Stimulated activated CD8-positive, alpha-beta memory T cell treated with anti-CD3 and anti-CD28 coated beads, Interleukin-2, amount 100 ng/mL, for 1 hour (primary cell): ENCODE measurements at places on chromosomes 5 and 9.

DNA sequence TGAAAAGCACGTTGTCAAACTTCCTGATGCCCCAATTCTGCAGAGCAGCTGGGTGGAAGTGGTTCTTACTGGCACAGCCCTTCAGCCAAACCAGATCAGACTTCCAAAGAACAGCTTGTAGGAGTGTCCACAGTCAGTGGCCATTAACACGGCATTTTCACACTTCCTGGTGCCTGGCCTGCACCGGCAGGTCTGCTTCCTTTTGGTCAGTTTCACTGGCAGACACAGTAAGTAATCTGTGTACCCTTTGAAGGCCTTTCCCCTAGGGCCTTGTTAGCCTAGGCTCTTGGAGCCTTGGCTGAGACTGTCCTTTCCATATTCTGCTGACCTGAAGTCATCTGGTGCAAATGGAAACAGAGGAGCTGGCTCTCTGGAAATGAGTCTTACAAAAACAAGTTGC is 297.5 kb upstream of the TNC start:
- no peak for DNase-seq

- DNase-seq, result no peak
Measured at GRCh38 chr5:89421035-89421434, 538.1 kb upstream of the MEF2C start.

DNA sequence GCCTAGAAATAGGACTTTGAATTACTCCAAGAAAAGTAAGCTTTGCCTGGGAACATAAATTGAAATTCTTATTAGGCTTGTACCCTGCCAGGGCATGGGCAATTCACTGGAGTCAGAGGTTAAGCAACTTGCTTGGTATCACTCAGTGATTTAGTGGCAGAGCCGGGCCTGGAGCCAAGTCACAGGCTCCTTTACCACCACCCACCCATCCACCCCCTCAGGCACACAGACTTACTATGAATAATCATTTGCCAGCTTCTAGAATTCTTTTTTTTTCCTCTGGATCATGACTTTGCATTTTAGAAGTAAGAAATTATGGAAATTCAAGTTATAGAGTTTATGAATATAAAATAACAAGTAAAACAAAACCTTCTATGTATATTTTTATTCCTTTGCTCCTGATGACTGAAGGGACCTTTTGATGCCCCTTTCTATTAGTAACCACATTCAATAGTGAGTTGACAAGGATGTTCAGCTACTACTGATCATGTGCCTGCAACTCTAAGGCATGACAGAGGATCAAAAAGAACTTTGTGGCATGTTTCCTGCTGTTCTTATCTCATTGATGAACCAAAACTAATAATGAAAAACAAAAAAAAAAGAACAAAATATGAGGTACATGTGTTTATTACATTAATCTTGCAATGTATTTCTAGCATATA is 614.7 kb downstream of the TLR4 start:
- no peak for DNase-seq

DNA sequence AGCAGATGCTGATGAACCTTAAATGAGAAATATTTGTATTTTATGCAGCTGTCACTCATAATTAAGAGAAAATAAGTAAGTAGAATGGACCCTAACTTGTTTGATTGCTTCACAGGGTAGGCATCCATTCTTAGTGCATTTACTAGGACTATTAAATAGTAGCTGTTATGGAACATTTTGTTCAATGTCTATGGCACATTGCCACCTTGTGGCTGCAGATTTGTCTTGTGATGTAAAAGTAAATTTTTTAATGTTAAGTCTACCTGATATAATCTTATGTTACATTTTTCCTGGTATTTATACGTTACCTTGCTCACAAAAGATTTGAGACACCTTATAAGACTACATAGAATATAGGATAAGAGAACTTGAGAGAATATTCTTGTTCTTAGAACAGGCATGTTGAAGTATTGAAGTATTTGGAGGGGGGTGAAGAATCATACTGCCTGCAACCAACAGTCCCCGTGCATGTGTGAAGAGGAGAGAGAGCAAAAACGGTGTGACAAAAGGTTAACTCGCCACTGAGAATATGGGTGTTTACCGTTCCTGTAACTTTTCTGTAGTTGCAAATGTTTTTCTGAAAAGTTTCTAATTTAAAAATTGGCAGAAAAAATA is 161.1 kb downstream of the MAST4 start:
- no peak for DNase-seq

- DNase-seq, result no peak
Measured at GRCh38 chr5:138936225-138936967, 61.3 kb upstream of the LRRTM2 start.

- peak; percentile 59 for DNase-seq
Measured at GRCh38 chr9:18255158-18255629, 218.8 kb upstream of the ADAMTSL1 start.

DNA sequence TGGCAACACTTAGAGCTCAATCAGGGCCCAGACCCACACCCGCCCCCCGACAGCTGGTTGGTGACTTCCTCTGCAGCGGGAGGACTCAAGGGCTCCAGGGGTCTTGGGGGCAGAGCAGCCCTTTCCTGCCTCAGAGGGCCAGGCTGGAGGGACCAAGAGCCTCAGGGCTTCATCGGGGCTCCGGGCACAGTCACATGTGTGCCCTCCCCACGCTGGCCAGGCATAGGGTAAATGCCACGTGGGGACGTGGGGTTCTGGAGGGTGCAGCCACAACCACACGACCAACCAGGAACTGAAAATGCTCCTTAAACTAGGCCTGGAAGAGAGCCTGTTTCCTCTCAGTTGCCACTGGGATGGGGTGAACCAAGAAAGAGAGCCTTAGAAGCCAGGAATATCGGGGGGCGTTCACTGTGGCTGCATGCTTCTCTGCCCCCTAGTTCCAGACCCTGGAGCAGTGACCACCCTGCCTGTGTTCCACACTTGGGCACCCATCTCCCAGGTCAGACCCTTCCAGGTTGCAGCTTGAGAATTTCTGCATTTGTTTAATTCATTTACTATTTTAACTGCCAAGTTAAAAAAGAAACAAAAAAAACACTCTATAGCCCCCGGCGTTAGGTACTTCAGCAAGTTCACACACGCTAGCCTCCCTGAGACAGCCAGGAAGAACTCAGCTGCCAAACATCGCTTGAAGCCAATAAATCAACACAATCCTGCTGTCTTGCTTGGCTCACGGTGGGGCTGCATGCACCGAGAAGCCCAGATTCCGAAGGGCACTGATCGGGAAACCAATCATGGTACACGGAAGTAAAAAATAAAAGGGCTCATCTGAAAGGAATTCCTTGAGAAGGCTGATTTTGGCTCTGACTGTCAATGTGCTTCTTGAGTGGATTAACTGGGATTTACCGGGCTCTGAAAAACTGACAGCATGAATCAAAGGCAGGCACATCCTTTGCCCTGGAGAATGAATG is 56.1 kb upstream of the PHYKPL start:
- DNase-seq, result no peak

DNA sequence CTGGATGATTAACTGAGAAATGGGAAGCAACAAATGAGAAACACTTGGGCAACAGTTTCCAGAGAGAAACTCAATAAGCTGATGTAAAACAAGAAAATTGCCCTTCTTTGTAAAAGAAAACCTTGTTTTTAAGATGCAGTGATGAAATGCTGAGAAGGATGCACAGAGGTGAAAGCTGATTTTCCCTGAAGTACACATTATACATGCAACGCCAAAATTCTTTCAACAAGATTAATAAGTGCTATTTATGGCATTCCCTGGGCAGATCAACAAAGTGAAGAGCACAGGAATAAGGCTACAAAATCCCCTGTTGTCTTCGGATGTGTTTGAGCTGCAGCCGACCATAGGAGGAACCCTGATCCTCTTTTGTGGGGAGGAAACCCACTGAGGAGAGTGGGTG is 208.0 kb upstream of the ANKH start:
- no peak for DNase-seq

DNA sequence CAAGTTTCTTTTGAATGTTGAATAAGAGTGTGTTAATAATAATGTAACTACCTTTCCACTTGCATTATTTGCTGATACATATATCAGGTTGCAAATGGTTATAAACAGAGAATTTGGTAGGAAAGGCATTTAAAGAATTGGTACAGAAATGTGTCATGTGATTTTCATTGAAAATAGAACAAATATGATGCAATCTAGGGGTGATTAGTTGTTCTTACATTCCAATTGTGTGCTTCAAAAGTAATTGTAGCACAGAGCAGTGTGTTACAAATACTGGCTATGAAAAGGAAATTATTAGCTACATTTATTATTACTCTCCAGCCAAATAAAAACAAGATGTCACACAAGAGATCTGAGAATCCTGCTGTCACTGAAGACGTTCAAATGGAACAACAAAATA is 61.8 kb upstream of the PRDM9 start:
- DNase-seq, result no peak

DNA sequence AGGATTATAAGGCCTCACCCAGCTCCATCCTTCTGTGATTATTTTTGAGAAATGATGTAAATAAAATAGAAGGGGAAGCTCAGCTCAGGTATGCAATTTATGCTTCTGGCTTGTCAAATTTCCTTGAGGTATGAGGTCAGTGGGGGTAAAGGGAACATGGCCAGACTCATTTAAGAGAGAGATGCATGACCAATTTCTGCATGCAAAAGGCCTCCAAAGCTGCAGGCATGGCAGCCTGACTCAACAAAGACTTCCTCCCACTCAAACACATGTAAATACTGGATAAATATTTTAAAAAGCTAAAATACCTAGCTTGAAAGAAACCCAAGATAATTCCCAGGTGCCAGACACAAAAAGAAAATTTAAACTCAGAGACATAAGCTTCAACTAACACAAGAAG is 101.4 kb upstream of the SLC1A3 start:
- no peak for DNase-seq

GRCh38 chr5:59467969-59468368 is 425.6 kb downstream of the PDE4D start:
- no peak for DNase-seq

- no peak for DNase-seq
Measured at GRCh38 chr5:108028412-108028811, 353.5 kb downstream of the FBXL17 start.

DNA sequence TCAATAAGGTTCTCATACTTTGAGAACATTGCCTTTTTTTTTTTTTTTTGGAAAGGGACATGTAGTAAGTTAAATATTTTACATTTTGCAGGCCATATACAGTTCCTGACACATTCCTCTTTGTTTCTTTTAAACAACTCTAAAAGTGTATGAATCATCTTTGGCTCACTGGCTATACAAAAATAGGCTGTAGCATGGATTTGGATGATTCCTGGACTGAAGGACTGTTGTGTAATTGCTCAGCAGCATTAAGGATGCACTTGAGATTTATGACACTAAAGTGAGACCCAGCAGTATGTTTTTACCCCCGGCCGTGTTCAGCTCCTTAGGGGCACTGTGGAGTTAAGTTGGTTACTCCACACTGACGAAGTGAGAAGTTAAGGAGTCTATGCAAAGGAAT is 41.3 kb downstream of the VPS13A start:
- no peak for DNase-seq

DNA sequence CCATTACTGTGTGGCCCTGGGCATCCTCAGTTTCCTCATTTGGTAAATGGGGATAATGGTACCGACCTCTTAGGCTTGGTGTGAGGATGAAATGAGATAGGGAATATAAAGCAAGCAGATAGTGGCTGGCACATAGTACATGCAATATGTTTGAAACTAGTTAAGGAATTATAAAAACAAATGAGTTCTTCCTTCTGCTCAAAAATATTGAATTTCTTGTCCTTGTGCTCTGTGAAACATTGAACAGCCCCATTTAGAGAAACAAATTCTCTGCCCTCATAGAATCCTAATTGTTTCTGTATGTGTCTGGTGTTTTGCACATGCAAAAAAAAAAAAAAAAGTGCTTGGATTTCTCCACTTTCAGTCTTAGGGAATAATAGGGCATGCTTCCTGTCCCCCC is 39.7 kb downstream of the PTCD2 start:
- no peak for DNase-seq

GRCh38 chr9:87395804-87396479 is 101.7 kb upstream of the DAPK1 start:
- DNase-seq, result no peak

- no peak for DNase-seq
Measured at GRCh38 chr9:32677931-32678330, 42.5 kb upstream of the TAF1L start.

DNA sequence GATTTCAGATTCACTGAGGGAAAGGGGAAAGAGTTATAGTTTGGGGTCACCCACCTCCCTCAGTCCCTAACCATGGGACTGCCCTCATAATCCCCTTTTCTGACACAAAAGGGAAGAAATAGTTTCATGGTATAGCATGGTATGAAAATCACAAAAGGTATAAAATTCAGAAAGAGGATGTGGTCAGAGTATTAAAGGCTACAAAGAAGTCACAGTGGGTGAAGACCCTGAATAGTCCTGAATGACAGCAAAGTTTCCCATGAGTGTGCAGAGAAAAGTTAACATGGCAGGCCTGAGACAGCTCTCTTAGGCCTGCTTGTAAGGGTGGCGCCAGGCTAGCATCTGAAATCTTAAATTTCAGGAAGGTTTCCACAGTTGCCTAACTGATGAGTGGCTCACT is 290.6 kb upstream of the ZNF608 start:
- no peak for DNase-seq

- no peak for DNase-seq
Measured at GRCh38 chr5:337563-338130, 16.1 kb downstream of the AHRR start.

GRCh38 chr9:29475471-29475870 is 1902.2 kb upstream of the C9orf72 start:
- DNase-seq, result no peak

- DNase-seq, result no peak
Measured at GRCh38 chr9:88390371-88390990, 2.2 kb downstream of the SPIN1 start.

DNA sequence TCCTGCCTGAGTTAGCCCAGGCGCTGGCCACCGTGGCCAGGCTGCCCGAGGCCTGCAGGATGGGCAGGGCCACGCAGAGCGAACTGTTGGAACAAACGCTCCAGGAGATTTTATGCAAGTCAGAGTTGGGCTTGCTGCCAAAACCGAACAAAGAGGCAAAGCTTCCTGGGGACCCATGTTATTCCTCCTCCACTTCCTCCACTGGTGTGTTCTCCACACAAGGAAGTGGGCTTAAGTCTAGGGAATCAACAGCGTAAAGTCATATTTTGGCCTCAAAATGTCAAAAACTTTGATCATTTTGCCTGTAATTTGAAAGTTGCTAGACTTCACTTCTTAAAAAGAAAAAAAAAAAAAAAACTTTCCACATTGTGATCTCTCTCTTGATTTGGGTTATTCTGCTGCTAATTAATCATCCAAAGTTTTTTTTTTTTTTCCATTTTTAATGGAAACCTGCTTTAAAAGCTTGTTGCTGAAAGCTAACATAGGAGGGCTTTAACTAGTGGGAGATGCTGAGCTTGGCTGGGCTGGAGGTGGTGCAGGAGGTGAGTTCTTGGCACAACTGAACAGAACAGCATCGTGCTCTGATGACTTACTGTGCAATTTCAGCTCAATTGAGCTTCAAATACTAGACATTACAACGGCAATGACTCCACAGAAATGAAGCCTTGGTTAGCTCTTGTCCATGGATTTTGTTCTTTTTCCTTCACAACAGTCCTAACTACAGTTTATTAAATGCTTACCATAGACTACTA is 73.0 kb downstream of the PTPDC1 start:
- no peak for DNase-seq

DNA sequence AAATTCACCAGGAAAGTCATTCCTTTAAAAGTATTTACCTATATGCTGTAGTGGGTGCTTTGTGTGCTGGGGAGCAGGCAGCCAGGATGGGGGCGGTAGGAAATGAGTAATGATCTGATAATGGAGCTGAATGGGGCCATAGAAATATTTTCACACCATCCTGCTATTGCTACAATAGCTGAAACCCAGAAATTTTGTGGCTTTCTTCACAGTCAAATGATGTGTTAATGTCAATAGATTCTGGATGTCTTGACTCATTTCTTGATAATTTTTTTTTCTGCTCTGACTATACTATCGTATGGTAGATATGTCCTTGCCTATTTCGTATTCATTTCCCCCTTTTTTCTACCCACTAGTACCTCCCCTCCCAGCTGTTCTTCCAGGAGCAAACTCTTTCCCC is 59.5 kb downstream of the RORB start:
- no peak for DNase-seq
